HepG2 (cell line): ENCODE measurements at places on chromosomes 12 and 14. TPM values are rescaled to one million over a fixed set of nuclear protein-coding genes. Genes with fewer than 3 reads are reported as not detected.

STON2 gene
- total RNA-seq, result 11.0 and 13.8 TPM in 2 replicates

DNA sequence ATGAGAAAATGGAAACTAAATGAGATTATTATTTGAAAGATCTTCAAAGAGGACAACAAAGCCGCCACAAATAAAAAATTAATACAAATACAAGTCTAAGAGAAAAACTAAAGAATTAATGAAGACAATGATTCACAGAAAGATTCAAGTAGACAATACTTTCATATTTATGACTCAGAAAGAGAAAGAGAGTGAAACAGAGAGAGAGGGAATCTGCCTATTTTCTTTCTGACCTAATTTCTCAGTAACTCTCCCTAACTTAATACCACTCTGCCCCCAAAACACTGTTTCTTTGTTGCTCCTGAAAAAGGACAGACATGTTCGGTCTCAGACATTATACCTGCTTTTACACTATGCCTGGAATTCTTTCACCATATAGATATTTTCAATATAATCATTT lies 259.1 kb downstream of the SLC6A15 start:
- DNase-seq, result no peak

JPH4 gene
- total RNA-seq, result 0.14 and 0.22 TPM in 2 replicates

- no peak for DNase-seq
Measured at GRCh38 chr12:48027183-48028002, 23.1 kb upstream of the COL2A1 start.

GALNT4 gene
- 5.2 and 6.8 TPM in 2 replicates for total RNA-seq

DNA sequence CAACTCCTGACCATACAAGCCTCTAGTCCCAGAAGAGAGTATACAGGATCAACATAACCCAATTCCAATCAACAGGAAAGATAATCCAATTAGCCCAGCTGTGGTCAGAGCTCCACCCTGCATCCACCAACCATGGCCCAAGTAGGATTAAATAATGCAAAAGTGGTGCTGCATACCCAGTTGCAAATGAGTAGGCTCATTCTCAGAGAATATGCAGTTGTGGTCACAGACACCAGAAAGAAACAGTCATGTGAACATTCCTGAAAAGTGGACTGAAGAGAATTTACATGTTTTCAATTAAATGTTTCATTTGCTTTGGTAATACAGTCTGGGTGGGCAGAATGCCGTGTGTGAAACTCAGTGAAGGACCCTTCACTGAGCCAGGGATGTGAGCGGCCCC lies 167.2 kb upstream of the BMP4 start:
- DNase-seq, result no peak

GLIPR1L1 gene
- not detected in 2 replicates for total RNA-seq

GRCh38 chr14:106491851-106492250 lies 965.5 kb downstream of the TMEM121 start:
- no peak for DNase-seq

- DNase-seq, result peak; percentile 96
Measured at GRCh38 chr14:23939607-23940326, 13.8 kb upstream of the DHRS4 start.

RNF212B gene
- not detected in 2 replicates for total RNA-seq

DNA sequence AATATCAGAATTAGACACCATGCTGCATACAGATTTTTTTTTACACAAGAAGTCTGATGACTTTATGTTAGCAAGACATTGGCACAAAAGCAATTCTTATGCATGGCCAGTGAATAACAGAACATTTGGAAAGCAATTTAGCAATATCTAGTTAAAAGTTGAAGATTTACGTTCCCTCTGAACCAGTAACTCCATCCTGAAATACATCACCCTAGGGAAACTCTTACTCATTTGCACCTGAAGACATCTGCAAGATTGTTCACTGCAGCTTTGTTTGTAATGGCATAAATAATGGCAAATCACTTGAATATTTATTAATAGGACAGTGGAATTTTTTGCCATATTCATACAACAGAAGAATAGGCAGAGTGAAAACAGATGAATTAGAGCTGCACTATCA lies 670.0 kb upstream of the NOVA1 start:
- no peak for DNase-seq

DNA sequence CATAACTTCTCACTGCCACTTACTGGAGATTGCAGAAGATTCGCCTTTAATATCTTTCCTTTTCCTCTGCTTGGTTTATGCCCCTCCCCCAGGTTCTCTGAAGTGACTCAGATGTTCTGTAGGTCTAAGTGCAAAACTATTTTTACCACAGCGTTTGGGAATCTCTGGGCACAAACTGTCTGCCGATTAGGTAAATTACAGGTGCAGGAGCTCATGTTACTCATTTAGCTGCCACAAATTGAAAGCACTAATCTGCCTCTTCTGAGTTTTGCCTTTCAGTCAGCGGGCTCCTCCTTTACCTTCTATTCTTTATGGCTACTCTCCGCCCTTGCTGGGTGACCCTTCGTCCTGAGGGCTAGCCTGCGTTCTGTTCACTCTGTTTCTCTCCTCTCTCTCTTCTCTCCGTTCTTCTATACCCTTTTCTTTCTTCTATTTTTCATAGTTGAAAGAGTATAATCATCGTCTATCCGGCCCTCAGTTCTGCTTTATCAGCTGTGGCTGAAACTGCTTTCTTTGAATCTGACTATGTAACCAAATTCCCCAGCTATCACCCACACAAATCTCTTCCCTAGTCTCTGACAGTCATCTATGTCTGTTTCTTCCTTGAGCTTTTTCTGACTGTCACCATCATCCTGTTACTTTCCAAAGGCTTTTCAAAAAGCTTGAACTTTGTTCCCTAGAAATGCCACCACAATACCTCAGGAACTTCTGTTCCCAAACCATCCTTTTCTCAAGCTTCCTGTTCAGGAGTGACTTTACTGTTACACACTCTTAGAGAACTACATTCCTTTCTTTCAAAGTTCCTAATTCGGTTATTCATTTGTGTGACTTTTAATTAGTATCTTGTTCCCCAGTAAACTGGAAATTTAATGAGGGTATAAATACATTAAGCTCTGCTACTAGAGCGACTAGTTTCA lies 4.3 kb upstream of the MYF6 start:
- DNase-seq, result peak; percentile 5

- no peak for DNase-seq
Measured at GRCh38 chr12:129534966-129535750, 368.7 kb downstream of the TMEM132D start.

- DNase-seq, result no peak
Measured at GRCh38 chr14:99627100-99627499, 17.8 kb upstream of the HHIPL1 start.

GRCh38 chr12:109802828-109803227 lies 30.4 kb downstream of the TRPV4 start:
- no peak for DNase-seq

- DNase-seq, result no peak
Measured at GRCh38 chr12:1634149-1634548, 5.1 kb downstream of the WNT5B start.

DNA sequence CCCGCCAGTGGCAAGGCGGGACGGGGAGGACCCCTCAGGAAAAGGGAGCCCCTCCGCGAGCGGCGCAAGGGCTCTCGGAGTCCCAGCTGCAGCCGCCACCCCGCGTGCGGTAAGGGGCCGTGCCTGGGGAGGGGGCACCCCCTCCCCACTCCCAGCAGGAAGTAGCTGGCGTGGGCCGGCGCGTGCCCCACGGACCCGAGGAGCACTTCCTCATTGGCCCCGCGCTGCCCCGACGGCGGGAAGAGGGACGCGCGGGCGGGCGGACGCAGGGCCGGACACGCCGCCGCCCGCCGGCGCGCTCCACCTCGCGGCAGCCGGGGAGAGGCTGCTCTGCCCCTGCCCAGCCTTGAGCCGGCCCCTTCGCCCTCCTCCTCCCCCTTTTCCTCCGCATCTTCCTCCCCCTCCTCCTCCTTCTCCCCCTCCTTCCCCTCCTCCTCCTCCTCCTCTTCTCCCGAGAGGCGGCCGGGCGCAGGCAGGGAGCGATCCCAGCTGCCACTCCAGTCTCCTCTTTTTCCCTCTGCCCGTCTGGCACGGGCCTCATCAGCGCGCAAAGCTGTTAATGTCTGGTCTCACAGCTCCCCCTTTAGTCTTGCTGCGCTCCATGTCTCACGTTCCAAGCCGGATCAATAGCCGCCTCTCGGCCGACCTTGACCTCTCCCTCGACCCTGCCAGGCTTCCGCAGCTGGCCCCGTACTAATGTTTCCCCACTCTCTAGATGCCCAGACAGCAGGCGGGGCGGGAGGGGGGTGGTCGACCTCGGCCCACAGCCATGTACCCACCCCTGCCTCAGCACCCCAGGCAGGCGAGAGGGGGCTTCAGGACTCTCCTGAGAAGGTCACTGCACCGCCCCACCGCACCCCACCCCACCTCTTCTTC lies 2.6 kb upstream of the BCL11B start:
- peak; percentile 77 for DNase-seq
